ENCODE measurements at places on chromosomes 5 and 9.
A peak's percentile ranks its signal among the peaks of the same experiment; 100 is the strongest.

DNA sequence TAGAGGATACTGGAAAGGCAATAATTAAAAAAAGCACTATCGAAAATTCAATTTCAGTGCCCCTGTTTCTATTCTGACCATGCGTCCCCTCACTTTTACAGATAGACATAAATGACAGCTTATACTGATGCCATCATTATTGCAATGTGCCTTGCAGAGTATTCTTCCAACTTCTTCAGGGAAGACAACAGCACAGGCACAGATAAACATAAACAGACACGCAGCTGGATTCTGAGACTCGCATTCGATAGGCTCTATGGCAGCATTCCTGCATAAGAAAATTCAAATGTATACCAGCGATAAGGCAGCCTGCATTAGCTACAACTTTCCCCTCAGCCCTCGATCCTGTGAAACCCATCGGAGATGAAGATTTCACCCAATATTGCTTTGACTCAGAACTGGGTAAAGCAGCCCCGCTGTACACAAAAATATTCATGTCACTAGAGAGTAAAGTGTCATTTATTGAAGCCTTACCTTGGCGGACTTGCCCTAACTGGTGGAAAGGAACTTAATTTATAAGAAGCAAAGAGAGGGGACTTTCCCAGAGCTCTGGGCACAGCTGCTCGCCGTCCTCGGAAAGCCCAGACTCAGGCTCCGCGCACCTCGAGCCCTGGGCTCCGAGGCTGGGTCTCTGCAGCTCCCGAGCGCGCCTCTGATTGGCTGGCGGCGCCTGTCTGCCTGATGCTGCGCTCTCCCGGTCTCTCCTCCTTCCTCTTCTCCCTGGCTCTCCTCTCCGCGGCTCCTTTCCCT lies at the start of gene CDH18:
TSS of gene CDH18 (minus strand) at position 589 of the 750 bp plus-strand sequence. CDS start 149,214 bp downstream, outside the sequence.
- peak; percentile 45 for DNase-seq
- no peak within 1 kb of the TSS for H3K27ac ChIP-seq
- no peaks in the 10 kb centered on the region for H3K27me3 ChIP-seq
- H3K4me1 ChIP-seq, result no peaks in the 10 kb centered on the region

DNA sequence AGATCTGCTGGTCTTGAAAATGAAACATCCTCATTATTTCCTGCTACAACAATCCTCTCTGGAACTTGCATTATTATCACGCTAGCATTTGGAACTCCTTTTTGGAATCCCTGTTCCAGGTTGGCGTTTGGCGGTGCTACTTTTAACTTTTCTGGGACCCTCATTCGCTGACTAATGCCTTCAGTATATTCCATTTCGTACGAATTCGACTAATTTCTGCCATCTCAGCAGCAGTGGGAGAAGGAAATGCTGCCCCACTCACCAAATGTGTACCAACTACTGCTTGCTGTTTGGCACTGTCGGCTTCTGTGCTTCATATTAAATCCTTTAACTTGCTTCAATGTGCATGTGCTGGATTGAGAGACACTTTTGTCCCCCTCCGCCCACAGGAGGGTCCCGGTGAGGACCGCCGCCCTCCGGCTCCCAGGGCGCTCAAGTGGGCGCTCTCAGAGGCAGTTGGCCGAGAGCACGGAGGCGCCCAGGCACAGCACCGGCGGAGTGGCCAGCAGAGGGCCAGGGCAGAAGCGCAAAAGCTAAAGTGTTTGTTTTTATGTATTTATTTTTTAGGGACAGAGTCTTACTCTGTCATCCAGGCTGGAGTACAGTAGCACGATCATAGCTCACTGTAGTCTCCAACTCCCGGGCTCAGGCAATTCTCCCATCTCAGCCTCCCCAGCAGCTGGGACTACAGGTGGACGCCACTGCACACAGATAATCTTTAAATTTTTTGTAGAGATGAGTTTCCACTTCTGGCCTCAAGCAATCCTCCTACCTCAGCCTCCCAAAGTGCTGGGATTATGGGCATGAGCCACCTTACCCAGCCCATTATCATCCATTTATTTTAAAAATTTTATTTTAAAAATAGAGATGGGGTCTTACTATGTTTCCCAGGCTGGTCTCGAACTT lies 11.9 kb downstream of the PDE6A start:
- no peak for DNase-seq
- no peak overlapping the region for H3K27ac ChIP-seq
- H3K36me3 ChIP-seq, result no peaks in the 10 kb centered on the region
- peaks cover 4% of the 10 kb centered on the region for H3K4me1 ChIP-seq

GRCh38 chr5:13624283-13625074 lies 320.0 kb downstream of the DNAH5 start:
- H3K27ac ChIP-seq, result no peak overlapping the region
- H3K4me1 ChIP-seq, result no peaks in the 10 kb centered on the region
- no peak for DNase-seq
- no peak overlapping the region for H3K4me3 ChIP-seq

DNA sequence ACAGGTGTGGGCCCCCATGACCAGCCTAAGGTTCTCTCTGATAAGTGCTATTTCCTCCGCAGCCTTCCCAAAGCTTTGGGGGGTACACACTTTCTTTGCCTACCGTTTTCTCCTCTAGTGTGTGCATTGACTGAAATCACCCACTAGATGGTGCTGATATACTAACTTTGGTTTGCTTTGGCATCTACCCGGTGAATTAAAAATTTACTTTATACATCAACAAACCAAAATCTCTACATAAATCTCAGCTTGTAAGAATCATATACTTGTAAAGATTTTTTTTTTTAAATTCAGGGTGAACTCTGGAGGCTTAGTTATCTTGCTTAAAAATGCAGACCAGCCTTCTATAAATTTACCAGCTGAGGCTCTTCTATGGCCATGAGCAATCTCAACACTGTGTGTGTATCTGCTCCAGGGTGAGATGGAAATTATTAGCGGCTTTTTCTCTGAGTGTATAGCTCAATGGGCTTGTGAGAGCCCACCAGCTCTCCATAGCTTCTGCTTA lies 475.7 kb upstream of the TNC start:
- H3K36me3 ChIP-seq, result no peaks in the 10 kb centered on the region
- no peak overlapping the region for H3K4me3 ChIP-seq
- H3K27me3 ChIP-seq, result no peaks in the 10 kb centered on the region
- H3K4me1 ChIP-seq, result no peaks in the 10 kb centered on the region
- no peak for DNase-seq
- no peak overlapping the region for H3K27ac ChIP-seq

GRCh38 chr9:16445141-16445920 lies 425.1 kb downstream of the BNC2 start:
- H3K36me3 ChIP-seq, result no peaks in the 10 kb centered on the region
- H3K27me3 ChIP-seq, result no peaks in the 10 kb centered on the region
- H3K27ac ChIP-seq, result no peak overlapping the region
- no peak for DNase-seq

Measured in lower lobe of right lung (tissue), 2 donors.